Lung microvascular endothelial cell (primary cell): ENCODE measurements at places on chromosomes 2 and 18. TPM values are rescaled to one million over a fixed set of nuclear protein-coding genes. Genes with fewer than 3 reads are reported as not detected.

Gene PRSS56
- not detected in 2 replicates for total RNA-seq

- peak; percentile 61 for DNase-seq
Measured at GRCh38 chr2:201419057-201419635, 32.1 kb downstream of the TRAK2 start.

Gene MROH2A
- not detected in 2 replicates for total RNA-seq

- DNase-seq: no peak
Measured at GRCh38 chr18:13376298-13376840, 157.8 kb downstream of the LDLRAD4 start.

DNA sequence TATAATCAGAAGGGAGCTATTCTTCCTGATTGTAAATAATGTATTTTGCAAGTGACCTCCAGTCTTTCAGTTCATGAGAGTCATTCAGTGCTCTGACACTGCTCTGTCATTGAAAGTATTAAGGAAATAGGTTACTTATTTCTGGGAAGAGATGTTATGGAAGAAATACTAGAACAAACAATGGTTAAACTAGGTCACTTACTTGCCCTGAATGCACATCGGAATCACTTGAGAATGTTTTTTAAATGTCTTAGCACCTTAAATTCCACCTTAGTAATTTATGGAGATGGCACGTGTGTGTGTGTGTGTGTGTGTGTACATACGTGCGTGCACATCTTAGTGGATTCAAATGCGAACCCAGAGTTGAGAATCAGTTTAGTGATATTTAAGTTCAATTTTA lies 126.6 kb upstream of the KCNH7 start:
- no peak for DNase-seq

Gene SLC14A1
- total RNA-seq: not detected in 2 replicates

Gene MAP4K3
- total RNA-seq: 10.5 and 11.9 TPM in 2 replicates

DNA sequence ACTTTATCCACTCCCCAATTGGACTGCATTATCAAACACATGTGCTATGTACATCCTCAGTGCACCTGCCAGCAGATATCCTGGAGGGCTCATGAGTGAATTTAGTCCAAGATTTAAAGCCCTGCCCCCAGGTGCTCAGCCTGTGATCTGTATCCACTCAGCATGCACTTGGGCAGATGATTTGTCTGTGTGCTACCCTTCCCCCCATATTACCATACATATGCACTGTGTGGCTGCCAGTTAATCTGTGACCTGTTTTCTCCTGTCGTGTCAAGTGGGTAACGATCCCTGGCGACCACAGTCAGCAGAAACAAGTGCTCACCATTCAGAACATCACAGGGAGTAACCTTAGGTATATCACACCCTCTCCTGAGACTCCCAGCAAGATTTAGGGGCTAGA lies 10.2 kb downstream of the NAGK start:
- no peak for DNase-seq

DNA sequence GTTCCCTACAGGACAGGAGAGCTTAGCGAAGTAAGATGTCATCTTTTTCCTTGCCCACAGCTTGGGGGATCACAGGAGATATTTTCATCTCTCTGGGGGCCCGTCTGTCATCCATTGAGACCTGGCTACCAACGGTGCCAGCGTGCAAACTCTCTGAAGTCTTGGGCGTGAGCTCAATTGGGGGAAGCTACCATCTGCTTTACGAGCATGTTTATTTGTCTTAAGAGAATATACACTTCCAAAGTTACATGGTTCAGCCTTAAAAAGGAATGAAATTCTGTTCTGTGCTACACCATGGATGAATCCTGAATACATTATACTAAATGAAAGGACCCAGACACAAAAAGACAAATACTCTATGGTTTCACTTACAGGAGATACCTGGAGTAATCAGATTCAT lies 13.6 kb downstream of the SAG start:
- no peak for DNase-seq

Gene COLEC12
- total RNA-seq: 33.8 and 104 TPM in 2 replicates

Gene STARD7
- 191 and 262 TPM in 2 replicates for total RNA-seq

DNA sequence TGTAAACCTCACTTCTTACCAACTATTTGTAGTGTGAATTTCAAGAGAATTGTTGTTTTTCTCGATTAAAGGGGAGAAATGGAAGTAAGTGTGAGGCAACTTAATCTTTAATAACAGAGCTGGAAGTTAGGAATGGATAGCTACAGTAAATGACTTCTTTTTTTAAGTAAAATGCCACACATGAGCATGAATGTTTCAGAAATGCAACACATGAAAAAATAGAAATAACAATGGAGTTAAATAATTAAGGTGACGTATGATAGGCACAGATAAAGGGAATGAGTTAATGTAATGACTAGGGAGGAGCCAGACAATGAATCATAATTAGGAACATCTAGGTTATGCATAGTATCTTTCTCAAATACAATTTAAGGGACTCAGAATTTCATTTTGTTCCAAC lies 3.4 kb downstream of the REL start:
- DNase-seq: peak; percentile 61

DNA sequence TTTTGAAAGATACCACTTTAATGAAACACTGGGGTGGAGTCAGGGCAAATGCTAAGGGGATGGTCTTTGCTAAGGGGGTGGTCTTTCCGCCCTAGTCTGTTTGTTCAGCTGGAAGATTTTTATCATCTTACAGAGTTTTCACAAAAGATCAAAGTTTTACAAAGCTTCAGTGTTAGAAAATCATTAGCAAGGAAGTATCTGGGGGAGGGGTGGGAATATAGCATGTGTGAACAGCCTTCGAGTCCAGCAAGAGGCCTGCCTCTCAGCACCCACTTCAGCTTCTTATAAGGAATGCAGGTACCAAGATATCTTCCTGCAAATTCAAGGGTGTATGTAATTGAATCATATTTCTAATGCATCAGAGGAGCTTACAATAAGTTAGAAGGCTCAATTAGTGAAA lies 112.9 kb downstream of the RAPGEF4 start:
- DNase-seq: no peak

Gene TSPYL6
- total RNA-seq: not detected in 2 replicates

DNA sequence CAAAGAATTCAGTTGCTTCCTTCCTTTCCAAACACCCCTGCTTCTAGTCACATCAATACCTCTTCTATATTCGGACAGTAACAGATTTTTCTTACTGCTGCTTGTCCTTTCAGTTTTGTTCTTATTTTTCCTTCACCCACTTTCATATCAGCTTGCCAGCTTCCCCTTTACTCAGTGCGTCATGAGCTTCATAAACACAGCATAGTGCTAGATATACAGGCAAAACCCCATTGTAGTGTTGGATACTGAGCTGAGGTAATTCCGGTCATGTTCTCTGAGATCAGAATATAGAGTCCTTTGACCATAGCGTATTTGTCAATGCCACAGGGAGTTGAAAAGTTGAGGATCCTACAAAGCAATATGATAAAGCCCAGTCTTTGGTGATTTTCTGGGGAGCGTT lies 2.4 kb downstream of the FARP2 start:
- peak; percentile 94 for DNase-seq

- no peak for DNase-seq
Measured at GRCh38 chr2:168203762-168204693, 43.4 kb downstream of the STK39 start.

DNA sequence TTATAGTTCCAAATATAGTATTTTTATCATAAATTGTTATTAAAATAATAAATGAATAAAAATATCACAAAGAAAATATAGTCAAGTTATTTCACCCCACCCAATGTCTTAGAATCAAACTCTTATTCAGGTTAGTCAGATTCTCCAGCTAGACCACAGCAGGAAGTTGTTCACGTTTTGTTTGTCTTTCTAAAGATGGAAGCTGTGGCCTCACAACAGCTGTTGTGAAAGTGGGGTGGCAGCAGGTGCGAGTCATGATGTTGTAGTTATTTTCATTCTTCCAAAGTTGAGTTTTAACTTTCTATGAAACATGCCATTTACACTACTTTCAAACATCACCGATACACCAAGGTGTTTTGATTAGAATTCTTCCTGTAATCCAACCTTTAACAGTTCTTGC lies 272.9 kb downstream of the SLC8A1 start:
- no peak for DNase-seq

Gene PGAP1
- total RNA-seq: 2.8 and 4.1 TPM in 2 replicates

DNA sequence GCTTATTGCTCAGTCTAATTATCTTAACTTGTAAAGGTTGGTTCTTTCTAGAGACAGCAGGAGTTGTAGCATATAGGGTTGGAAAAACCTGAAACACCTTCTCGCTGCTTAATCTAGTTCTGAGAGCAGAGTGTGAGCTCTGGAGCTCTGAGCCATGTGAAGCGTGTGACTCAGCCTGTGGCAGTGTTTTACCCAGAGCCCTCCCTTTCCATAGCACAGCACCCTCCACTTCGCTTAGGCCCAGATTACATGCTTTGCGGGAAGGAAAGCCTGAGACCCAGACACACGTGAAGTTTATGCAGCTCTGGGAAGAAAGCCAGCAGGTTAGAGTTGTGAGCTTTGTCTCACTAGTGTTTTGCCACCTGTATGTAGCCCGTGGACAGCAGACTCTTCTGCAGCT lies 74.5 kb downstream of the INPP4A start:
- no peak for DNase-seq

Gene FAM124B
- 13.3 and 64.9 TPM in 2 replicates for total RNA-seq

- DNase-seq: no peak
Measured at GRCh38 chr2:238420878-238421694, 5.6 kb upstream of the ASB1 start.

Gene UGT1A6
- total RNA-seq: not detected in 2 replicates

Gene GALNT5
- total RNA-seq: under 0.01 TPM in 1 of 2 replicates, not detected in the other

DNA sequence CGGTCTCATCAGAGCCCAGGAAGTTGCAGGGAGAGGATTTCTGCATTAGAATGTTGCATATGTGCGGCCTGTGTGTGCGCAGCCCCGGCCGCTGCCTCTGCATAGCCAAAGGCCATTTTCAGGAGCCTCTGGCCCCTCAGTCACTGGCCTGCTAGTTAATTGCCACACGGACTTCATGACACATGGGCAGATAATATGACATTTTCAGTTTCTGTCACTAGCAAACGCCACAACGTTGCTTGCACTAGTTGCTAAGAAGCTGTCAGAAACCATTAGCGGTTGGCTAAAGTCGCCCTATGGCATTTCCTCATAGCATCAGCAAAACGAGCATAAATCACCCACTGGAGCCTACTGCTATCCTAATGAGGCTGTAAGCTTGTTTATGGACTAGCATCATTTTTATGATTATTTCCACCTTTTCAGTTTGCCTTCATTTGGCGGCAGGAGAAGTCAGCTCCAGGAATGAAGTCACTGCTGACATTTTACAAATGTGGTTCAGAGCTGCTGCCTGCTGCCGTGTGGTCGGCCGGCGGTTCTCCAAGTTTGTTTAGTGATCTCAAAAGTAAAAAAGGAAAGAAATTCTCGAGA lies 73.7 kb downstream of the MEIS1 start:
- peak; percentile 38 for DNase-seq

GRCh38 chr2:29114946-29115609 lies at the start of gene CLIP4:
Gene CLIP4 (plus strand): TSS chr2:29115415. CDS start chr2:29121389, 5,974 bp downstream.
- peak; percentile 57 for DNase-seq

DNA sequence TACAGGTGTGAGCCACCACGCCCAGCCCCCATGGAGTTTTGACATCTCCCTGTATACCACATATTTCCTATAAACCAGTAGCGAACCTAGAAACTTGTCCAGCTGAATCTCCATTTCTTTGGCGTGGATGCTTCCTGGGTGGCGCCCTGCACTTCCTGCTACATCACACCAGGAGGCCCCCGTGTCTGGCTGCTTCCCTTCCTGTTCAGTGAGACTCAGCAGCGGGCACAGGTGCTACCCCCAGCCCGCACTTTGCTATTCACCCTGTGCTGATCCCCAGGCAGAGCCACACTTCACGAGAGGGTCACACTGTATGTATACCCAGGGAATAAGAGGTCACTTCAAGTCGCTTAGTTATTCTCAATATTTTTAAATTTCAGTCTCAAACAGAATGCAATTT lies 35.0 kb downstream of the CYP27C1 start:
- peak; percentile 23 for DNase-seq

DNA sequence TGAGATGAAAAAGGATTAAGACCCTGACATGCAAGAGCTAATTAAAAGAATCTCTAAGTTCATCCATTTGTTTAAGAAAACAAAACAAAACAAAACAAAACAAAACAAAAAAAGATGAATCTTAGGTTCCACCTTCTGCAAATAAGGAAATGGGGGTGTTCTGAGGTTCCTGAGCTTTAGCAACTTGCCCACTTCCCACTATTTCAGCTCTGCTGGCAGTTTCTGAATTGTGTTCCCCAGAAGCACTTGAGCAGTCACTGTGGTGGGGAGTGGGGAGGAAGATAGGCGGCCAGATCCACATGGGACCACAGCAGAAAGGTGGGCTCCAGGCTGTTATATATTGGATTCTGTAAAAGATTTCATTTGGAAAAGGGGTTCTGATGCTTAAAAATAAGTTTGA lies 20.3 kb downstream of the INO80C start:
- no peak for DNase-seq

DNA sequence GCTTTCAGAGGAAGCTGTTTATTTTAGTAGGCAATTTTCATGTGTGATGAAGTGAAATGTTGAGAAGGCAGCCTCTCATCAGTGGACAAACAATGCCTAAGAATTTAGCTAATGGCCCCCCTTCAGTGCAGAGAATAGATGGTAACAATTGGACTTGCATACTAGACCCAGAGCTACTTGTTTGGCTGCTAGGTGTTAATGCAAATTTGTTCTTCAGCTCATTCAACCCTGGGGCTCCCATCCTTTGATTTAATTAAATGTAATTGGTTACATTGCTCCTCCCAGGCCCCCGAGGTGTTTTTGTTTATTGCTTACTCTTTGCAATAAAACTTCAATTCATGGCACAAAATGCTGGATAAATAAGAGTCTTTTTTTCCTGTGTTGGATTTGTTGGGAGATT lies 68.6 kb downstream of the CAMKMT start:
- no peak for DNase-seq

Gene CRACDL
- total RNA-seq: 0.60 and 2.2 TPM in 2 replicates

- DNase-seq: no peak
Measured at GRCh38 chr2:19332503-19332902, 25.9 kb downstream of the OSR1 start.

- DNase-seq: no peak
Measured at GRCh38 chr2:116585669-116586327, 1228.7 kb upstream of the DDX18 start.

Gene ANKRD12
- total RNA-seq: 11.1 and 35.5 TPM in 2 replicates

- no peak for DNase-seq
Measured at GRCh38 chr2:127678991-127679390, 3.7 kb upstream of the LIMS2 start.

- no peak for DNase-seq
Measured at GRCh38 chr2:117786520-117786919, 28.0 kb upstream of the DDX18 start.

DNA sequence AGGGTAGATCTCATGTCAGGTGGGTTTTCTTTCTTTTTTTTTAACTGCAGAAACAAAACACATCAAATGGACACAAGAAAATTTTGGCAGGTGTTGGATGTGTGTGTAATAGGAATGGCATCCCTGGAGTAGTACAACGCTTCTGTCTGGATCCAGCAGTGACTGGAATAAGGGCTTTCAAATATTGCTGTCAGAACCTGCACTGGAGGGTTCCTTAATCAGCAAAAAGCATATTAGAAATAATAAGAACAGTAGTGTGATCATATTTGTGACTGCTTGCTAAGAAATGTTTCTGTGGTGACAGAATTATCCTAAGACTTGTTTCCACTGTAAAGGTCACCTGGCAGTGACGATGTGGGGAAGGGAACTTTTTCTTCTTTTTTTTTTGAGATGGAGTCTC lies 30.8 kb downstream of the CREG2 start:
- no peak for DNase-seq
